ENCODE measurements at places on chromosomes 3 and 15.
A peak's percentile ranks its signal among the peaks of the same experiment; 100 is the strongest.

DNA sequence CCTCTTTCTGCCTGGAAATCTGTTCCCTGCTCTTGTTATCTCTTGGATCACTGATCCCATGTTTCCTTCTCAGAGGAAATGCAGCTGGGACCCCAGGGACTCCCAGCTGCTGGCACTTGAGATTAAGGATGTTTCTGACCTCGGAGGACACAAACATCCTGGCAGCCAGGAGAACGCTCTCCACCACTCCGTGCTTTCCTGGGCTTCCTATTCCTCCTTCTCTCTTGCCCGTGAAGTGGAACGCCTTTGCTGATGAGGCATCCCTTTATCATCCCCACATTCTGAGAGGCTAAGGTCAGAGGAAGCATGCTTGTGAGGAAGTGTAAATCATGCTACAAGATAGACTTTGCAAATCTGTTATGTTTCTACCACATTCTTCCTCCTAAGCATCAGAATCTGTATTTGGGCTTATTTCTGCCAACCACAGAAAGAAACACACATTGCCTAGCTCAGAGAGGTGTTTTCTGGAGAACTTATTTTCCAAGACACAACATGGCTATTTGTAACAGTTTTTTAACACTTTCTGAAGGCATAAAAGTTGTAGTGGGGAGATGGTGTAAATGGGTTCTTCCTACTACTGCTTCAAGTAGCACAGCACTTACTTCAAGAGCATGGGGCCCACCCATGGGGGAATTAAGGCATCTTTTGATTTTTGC, 25.6 kb upstream of the LDHAL6B start:
- no peak for DNase-seq

DNA sequence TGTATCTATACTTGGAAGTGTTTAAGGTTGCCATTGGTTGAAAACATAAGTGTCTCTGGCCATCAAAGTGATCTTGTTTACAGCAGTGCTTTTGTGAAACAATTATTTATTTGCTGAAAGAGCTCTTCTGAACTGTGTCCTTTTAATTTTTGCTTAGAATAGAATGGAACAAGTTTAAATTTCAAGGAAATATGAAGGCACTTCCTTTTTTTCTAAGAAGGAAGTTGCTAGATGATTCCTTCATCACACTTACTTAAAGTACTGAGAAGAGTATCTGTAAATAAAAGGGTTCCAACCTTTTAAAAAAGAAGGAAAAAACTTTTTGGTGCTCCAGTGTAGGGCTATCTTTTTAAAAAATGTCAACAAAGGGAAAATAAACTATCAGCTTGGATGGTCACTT, 19.7 kb downstream of the B3GNT5 start:
- DNase-seq = no peak

DNA sequence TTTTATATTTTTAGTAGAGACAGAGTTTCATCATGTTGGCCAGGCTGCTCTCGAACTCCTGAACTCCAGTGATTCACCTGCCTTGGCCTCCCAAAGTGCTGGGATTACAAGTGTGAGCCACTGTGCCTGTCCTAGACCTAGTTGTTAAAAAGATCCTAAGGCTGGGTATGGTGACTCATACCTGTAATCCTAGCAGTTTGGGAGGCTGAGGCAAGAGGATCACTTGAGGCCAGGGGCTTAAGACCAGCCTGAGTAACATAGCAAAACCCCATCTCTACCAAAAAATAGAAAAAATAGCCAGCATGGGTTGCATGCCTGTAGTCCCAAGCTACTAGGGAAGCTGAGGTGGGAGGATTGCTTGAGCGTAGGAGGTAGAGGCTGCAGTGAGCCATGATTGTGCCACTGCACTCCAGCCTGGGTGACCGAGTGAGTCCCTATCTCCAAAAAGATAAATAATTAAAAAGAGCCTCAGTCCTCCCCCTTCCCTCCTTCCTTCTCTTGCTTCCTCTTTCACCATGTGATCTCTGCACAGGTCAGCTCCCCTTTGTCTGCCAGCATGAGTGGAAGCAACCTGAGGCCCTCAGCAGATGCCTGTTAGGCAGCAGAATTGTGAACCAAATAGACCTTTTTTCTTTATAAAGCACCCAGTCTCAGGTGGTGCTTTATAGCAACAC, 9.8 kb upstream of the FNDC3B start:
- DNase-seq = no peak

DNA sequence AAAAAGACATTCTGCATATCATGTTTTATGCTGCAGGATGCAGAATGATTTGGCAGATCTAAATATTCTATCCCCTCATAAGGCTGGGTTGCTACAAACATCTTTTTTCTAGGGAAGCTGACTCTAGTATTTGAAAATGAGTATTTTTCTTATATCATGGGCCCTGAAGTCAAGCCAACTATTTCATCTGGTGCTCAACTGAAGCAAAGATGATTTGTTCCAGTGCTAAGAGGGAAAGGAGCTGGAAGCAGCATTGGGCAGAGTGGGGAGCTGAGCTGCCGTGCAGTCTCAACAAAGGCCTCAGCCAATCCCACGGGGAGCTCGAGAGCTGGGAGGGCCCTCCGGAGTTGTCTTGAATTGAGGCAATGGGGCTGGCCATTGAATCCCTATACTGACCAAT, 155.3 kb upstream of the SLCO3A1 start:
- DNase-seq = no peak

- no peak for DNase-seq
These were observed 404.4 kb downstream of the VPS13C start for GRCh38 chr15:61655881-61656280.

DNA sequence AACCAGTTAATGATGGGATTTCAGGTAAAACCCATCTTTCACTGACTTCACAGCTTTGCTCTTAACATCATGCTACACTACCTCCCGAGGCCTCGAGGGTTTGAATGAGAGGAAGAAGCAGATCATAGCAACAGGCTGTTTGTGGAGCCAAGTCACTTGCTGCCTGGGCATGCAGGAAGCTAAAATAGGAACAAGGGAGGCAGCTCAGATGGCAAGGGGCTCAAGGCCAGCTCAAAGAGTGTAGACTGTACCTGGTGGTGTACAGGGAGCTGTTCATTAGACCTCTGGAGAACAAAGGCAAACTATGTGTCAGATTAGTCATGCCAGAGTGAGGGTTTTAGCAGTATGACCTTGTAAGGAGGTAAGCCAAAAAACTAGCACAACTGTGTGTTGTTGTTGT, 28.8 kb downstream of the ARRDC4 start:
- DNase-seq = no peak

DNA sequence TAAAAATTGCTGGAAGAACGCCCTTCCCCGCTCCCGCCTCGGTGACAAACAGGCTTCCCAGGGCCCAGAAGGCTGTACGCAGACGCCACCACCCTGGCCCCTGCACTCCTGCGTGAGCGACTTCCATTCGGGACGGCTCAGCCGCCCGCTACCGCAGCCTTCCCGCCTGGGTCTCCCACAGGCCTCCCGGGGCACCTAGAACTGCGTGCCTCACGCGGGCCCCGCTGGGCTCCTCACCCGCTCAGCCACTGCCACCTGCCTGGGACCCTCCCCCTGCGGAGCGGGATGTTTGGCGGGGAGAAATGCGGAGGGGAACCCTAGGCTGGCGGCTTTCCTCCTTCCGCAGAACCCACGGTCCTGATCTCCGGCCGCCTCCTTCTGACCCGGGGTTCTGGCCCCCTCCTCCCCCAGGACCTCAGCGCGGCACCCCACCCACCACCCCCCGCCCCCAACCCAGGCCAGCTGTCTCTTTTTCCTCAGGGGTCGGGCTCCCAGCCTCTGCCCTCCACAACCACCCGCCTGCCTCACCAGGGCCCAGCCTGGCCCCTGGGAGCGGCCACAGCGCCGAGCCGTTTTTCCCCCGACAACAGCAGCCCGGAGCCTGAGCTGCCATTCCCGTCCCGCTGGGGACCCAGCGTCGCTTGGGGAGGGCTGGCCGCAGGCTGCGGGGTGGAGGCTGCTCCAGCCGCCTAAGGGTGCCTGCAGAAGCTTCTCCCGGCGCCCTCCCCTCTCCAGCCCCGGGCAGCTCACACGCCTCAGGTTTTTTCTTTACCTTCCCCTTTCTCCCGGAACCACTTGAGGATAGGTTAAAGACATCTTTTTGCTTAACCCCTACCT, 27.6 kb upstream of the RAB7A start:
- no peak for DNase-seq

- no peak for DNase-seq
These were observed 10.8 kb downstream of the RASL12 start for GRCh38 chr15:65056868-65057548.

DNA sequence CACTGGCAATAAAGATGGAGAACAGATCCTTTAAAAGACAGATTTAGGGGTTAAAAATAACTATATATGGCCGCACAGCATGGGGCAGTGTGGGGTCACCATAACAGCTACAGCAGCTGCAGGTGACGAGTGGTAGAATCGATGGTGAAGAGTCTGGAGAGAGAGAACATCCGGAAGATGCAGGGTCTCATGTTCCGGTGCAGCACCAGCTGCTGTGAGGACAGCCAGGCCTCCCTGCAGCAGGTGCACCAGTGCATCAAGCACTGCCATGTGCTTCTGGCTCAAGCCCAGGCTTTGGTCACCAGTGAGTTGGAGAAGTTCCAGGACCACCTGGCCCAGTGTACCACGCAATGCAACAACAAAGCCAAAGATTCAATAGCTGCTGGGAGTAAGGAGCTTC, 93.7 kb upstream of the IMPG2 start:
- DNase-seq = no peak

DNA sequence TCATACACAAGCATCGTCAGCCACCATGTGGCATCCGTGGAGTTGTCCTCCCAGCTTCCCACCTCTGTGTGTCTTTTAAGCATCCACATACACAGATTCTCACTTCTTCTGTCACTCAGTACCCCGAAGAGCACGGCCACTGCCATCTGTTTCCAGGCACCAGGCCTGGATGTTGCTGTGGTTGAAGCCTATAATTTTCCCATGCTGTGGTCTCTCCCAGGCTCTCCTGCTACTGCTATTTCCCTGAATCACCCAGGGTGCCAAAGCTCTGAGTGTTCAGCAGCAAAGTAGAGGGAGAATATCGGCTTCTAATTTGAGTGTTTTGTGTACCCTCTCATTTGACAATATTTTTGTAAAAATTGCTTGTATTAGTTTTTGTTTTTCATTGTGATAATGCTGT, 265.7 kb downstream of the DIPK2A start:
- no peak for DNase-seq

- DNase-seq = no peak
These were observed 80.7 kb upstream of the ALDH1L1 start for GRCh38 chr3:126261037-126261436.

GRCh38 chr3:160773722-160774121, 17.7 kb downstream of the PPM1L start:
- no peak for DNase-seq

- DNase-seq = no peak
These were observed 31.3 kb downstream of the ASB7 start for GRCh38 chr15:100633763-100634075.

DNA sequence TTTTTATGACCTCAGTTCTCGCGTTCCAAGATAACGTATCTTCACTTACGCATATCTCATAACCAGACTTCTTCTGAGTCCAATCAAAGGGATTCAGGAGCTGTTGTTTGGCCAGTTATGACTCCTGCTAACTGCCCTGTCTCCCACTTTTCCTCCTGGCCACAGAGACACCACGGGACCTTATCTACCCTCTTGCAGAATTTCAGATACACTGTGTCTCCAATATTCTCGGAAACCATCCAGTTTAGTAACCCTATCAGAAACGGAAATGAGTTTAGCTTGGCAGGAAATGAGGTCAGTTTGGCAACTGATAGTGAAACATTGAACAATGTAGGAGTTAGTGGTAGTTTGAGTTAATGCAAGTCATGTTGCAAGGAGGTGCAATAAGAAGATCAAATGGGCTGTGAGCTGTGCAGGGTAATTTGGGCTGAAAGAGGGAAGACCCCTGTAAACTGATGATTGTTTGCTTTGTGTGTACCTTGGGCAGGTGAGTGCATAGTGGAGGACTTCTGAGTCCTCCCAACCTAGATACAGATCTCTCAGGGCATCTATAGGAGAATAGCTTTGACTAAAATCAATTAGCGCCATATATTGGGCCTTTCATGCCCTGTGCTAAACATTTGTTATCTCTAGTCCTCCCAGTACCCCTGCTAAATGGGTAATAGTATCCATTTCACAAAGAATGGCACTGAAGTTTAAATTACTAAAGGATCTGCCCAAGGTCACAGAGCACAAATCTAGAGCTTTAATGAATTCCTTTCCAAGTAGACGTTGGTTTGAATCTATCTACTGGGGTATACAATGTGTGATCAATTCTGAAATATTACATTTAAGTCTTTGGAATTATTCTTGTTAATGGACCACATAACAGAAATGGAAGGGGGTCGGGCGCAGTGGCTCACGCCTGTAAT, 41.3 kb upstream of the PIK3CB start:
- no peak for DNase-seq

GRCh38 chr3:190265796-190266195, 56.5 kb downstream of the CLDN1 start:
- DNase-seq = no peak

- no peak for DNase-seq
These were observed 1.7 kb downstream of the CCDC9B start for GRCh38 chr15:40338921-40339620.

GRCh38 chr3:113441051-113441770, at the start of gene CFAP44:
Gene CFAP44, minus strand, starts transcription at chr3:113441493. Its CDS starts 7,829 bp downstream, at chr3:113433664.
- peak; percentile 42 for DNase-seq

All from stimulated activated CD4-positive, alpha-beta T cell treated with anti-CD3 and anti-CD28 coated beads, Interleukin-2, amount 100 ng/mL, for 24 hours (primary cell).